ENCODE measurements at places on chromosomes 7 and 10. TPM values are rescaled to one million over a fixed set of nuclear protein-coding genes. Genes with fewer than 3 reads are reported as not detected.

The TECTB gene
- not detected for total RNA-seq

The GNAT3 gene
- total RNA-seq: not detected

The UPK3B gene
- total RNA-seq: not detected

DNA sequence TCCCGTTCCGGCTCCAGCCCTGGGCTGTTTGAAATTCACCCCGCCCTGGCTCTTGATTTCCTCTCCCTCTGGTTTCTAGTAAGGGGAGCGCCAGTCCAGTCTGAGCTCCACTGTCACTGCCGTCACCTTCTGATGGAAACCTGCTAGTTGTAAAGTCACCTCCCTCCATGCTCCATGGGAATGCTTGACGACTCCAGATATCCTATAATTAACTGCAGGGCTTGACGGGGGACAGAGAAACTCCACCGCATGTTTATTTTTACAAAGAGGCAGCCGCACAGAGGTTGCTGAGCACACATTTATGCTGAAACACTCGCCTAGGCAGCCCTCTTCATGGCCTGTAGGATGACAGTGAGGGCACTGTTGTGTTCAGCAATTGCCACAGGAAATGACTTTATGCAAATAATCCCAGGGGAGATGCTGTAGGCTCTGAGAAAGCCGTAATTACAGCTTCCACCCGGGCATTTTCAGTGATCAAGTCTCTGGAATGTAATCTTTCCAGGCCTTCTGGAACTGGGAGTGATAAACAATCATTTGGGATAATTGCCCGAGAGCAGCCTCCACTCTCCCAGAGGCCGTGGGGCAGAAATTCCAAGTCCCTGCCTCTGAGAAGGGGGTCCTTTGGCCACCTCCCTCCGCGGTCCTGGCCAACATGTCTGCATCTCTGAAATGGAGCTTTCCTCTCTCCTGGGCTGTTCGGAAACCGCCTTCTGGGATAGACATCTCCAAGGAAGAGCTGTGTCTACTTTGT lies 300.5 kb downstream of the KLF6 start:
- H3K27ac ChIP-seq: no peak overlapping the region
- peaks cover 26% of the 10 kb centered on the region for H3K4me1 ChIP-seq
- H3K4me3 ChIP-seq: no peak overlapping the region
- no peak for DNase-seq

- DNase-seq: no peak
- H3K36me3 ChIP-seq: peaks cover 9% of the 10 kb centered on the region
- H3K4me3 ChIP-seq: no peak overlapping the region
- no peaks in the 10 kb centered on the region for H3K27me3 ChIP-seq
These were observed 34.2 kb upstream of the IGFBP3 start for GRCh38 chr7:45955286-45955685.

DNA sequence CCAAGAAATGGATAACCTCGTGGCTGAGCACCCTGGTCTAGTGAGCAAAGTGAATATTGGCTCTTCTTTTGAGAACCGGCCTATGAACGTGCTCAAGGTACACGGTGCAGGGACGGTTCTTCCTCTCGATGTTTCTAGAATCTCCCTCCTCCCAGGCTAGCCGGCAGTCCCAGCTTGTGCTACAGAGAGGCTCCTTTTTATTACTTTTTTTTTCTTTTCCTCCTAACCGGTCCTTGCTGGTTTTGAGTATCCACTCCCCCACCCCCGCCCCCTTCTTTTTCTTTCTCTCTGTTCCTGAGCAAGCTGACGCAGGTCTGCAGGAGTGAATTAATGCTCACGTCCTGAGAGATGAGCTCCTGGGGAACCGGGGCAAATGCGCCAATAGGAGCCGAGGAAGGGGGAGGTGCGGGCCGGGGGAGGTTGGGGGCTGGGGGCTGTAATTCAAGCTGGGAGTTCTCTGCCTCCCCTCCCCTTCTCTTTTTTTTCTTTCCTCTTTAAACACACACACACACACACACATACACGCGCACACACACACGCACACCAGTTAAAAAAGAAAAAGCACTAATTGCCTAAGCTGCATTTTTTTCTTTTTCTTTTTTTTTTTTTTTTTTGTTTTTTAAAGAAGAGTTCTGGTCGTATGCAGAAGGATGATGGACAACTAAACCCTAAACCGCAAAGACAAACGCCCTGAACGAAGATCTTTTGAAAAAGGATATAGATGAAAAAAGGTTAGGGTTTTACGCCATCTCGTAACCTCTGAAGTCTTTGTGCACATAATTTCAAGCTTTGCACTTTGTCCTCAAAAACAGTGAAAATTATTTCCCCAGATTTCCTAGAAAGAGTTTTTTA lies 6.6 kb downstream of the CPA2 start:
- no peak overlapping the region for H3K27ac ChIP-seq
- H3K4me3 ChIP-seq: peak overlapping the region; percentile 54
- no peaks in the 10 kb centered on the region for H3K27me3 ChIP-seq
- H3K36me3 ChIP-seq: no peaks in the 10 kb centered on the region
- peak; percentile 48 for DNase-seq

GRCh38 chr7:107162475-107162874 lies 6.3 kb upstream of the HBP1 start:
- H3K4me3 ChIP-seq: no peak overlapping the region
- DNase-seq: no peak
- H3K27ac ChIP-seq: no peak overlapping the region

- peaks cover 84% of the 10 kb centered on the region for H3K36me3 ChIP-seq
- peaks cover 22% of the 10 kb centered on the region for H3K4me1 ChIP-seq
- H3K27ac ChIP-seq: peak overlapping the region; percentile 32
- no peaks in the 10 kb centered on the region for H3K27me3 ChIP-seq
These were observed 14.8 kb downstream of the ZNF33A start for GRCh38 chr10:38025283-38025682.

- H3K4me3 ChIP-seq: no peak overlapping the region
- H3K27ac ChIP-seq: no peak overlapping the region
- H3K36me3 ChIP-seq: no peaks in the 10 kb centered on the region
These were observed 337.9 kb upstream of the SORCS1 start for GRCh38 chr10:107502229-107502985.

DNA sequence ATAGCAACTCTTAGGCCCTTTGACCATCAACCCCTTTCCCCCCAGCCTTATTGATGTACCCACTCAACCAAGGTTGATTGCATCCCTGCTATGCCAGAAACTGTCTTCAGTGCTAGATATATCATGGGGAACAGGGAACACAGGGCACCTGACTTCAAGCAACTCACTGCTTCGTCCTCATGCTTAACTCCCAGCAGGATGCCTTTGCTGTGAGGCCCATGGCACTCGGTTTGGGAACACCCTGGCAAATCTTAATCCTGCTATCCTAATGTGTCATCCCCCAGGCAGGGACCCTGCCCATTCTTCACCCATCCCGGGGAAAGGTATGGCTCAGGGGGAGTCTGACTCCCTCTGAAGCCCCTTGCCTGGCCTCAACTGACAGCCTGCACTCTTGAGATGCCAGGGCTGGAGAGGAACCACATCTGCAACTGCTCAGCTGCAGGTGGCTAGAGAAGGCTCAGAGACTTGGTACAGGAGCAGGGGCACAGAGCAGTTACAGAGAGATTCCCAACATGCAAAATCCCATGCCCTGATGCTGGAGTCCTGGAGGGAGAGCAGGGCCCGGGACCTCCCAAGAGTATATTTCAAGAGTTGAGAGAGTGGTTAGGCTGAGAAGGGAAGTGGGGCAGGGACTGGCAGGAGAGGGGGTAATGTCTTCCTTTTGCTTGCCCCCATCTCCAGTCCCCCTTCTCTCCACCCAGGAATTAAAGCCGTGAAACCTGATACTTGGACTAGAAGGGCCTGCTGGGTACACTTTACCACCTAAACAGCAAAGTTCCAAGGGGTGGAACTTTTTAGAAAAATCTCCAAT lies 2.4 kb upstream of the UNC5B start:
- no peak overlapping the region for H3K4me3 ChIP-seq
- no peak for DNase-seq
- H3K36me3 ChIP-seq: no peaks in the 10 kb centered on the region

GRCh38 chr10:124072541-124072940 lies 20.9 kb downstream of the CHST15 start:
- peaks cover 10% of the 10 kb centered on the region for H3K4me1 ChIP-seq
- peaks cover 2% of the 10 kb centered on the region for H3K27me3 ChIP-seq
- no peak overlapping the region for H3K27ac ChIP-seq
- no peak overlapping the region for H3K4me3 ChIP-seq
- H3K36me3 ChIP-seq: no peaks in the 10 kb centered on the region

- H3K4me3 ChIP-seq: no peak overlapping the region
- H3K27ac ChIP-seq: no peak overlapping the region
- peaks cover 2% of the 10 kb centered on the region for H3K4me1 ChIP-seq
These were observed 11.7 kb downstream of the ORAI2 start for GRCh38 chr7:102444961-102445673.

- H3K27ac ChIP-seq: no peak overlapping the region
- no peaks in the 10 kb centered on the region for H3K36me3 ChIP-seq
- H3K27me3 ChIP-seq: no peaks in the 10 kb centered on the region
- no peak for DNase-seq
- H3K4me1 ChIP-seq: no peaks in the 10 kb centered on the region
- no peak overlapping the region for H3K4me3 ChIP-seq
These were observed 29.0 kb downstream of the UPP1 start for GRCh38 chr7:48118041-48118440.

DNA sequence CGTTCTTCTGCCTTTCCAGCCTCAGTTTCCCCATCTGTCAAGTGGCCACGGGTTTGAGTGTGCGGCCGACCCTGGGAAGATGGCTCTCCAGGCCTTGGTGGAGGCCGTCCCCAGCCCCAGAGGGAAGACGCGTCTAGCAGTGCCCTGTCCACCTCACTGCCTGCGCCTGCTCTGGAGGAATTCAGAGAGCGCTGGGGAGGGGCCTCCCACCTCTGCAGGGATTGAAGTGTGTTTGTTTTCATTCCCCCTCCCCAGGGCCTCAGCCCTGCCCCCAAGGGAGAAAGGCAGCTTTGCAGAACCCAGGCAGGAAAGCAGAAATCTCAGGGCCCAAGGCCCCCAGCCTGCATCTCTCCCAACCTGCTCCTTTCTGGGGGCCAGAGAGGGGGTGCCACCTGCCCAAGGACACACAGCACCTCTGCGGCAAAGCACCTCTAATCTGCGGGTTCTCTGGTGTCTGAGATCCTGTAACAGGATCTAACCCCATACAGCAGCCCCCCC lies 91.0 kb downstream of the MICALL2 start:
- H3K27ac ChIP-seq: no peak overlapping the region
- H3K4me3 ChIP-seq: no peak overlapping the region
- peaks cover 36% of the 10 kb centered on the region for H3K27me3 ChIP-seq
- no peak for DNase-seq

- peaks cover 2% of the 10 kb centered on the region for H3K27me3 ChIP-seq
- H3K36me3 ChIP-seq: no peaks in the 10 kb centered on the region
- no peaks in the 10 kb centered on the region for H3K4me1 ChIP-seq
- H3K27ac ChIP-seq: no peak overlapping the region
- no peak overlapping the region for H3K4me3 ChIP-seq
- DNase-seq: no peak
These were observed 4.8 kb downstream of the OR2A25 start for GRCh38 chr7:144074374-144074773.

GRCh38 chr10:103514244-103514643 lies 20.7 kb downstream of the NEURL1 start:
- H3K36me3 ChIP-seq: no peaks in the 10 kb centered on the region
- H3K4me3 ChIP-seq: no peak overlapping the region
- H3K27ac ChIP-seq: no peak overlapping the region
